ENCODE measurements at places on chromosomes 12 and 14.

DNA sequence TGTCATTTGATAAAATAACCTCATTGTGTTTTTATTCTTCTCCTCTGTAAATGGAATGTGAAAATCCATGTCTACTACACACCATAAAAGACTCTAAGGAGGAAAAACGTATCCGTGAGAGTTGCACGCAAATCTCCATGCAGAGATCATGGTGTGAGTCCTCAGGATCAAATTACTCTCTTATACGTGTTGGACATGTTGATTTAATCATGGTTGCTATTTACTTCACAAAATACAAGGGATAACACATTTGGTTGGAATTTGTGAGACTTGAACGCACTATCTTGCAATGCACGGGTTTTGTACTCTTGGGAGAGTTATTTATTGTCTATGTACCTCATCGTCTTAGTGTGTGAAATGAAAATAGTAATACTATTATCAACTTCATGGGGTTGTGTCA is 128.0 kb upstream of the RASSF8 start:
- DNase-seq: no peak

GRCh38 chr14:101508948-101509729 is 52.2 kb upstream of the DIO3 start:
- no peak for DNase-seq

GRCh38 chr12:27810756-27811155 is 30.7 kb upstream of the MANSC4 start:
- DNase-seq: no peak

DNA sequence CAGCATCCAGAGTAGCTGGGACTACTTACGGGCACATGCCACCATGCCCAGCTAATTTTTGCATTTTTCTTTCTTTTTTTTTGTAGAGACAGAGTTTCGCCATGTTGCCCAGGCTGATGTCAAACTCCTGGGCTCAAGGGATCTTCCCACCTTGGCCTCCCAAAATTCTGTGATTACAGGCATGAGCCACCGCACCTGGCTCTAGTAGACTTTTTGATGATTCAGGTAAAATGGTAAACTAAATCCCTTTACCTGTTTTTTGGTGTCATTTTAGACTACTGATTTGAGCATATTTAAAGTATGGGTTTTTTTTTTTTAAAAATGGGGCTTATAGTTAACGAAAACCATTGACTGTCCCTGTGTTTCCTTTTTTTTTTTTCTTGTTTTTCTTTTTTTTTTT is 20.5 kb downstream of the RBMS2 start:
- no peak for DNase-seq

DNA sequence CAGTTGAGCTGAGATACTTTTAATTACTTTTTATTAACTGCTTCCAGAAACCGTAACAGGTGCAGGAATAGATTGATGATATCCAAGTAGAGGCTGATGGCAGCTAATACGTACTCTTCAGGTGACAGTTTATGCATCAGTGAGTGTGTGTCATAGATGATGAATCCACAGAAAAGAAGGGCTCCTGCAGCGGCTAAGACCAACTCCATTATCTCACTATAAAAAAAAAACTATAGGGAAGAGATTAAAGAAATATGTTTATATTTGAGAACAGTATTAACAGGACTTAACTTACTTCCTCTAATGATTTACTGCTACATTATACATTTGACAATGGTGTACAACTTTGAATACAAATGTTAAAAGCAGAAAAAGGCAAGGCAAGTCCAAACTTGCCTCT is 7.4 kb upstream of the LLPH start:
- DNase-seq: no peak

DNA sequence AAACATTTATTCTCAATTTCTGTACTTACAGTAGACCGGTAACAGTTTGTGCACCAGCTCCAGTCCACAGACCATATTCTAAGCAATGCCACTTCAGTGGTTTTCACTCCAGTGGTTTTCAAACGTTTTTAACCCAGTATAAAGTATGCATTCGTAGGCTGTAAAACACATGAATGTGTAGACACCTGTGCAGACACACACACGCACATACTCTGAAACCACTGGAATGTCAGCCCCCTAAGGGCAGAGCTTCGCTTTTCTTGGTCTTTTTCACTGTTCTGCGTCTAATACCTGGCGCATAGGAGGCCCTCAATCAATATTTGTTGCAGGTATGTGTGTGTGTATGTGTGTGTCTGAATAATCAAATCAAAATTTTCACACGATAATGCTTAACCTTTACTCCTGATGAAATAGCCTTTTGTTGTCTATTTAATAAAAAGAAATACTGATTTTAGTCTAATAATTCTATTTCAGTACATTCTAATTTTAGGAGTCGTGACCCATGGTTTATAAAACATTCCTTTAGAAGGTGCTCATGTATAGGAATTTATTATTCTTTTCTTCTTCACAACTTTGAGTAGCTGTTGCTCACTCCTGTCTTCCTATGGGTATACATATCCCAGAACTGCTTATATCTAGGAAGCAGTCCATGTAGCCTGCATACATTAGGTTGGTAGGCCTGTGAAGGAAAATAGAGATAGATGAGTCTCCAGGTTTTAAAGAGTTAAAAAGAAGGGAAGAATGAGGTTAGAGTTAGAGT is 73.6 kb upstream of the REP15 start:
- no peak for DNase-seq

DNA sequence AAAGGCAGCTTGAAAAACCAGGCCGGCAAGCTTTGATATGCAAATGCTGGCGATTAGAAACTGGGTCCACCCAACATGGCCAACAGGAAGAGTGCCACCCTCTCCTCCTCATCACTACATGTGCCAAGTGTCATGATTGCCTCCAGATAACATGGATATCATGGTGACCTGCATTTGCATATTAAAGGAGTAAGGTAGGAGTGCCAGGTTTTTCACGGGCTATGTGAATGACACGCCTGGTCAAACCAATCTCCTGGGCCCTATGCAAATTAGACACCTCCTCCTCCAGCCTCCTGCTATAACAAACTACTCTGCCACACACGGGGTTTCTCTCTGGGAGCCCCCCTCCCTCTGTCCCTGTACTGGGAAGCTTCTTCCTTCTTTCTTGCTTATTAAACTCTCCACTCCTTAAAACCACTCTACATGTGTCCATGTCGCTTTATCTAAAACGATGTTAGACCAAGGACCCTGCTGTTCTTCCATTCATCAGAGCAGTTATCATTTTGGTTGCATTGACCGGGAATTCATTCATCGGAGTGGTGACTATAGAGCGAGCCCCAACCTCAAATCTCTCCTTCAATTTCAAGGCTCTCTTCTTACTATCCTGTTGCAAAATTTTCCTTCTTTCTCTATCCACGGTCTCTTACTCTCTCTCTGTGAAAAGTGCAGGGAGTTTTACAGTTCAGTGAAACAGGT is 27.5 kb downstream of the APOBEC1 start:
- no peak for DNase-seq

Data from NCI-H2107 (cell line).